ENCODE measurements at places on chromosomes 7 and 10. TPM values are rescaled to one million over a fixed set of nuclear protein-coding genes. Genes with fewer than 3 reads are reported as not detected.

The FIS1 gene
- 1,071 TPM for polyA plus RNA-seq

The SLC18A2 gene
- not detected for polyA plus RNA-seq

The TMEM196 gene
- polyA plus RNA-seq: not detected

The FEZF1 gene
- not detected for polyA plus RNA-seq

DNA sequence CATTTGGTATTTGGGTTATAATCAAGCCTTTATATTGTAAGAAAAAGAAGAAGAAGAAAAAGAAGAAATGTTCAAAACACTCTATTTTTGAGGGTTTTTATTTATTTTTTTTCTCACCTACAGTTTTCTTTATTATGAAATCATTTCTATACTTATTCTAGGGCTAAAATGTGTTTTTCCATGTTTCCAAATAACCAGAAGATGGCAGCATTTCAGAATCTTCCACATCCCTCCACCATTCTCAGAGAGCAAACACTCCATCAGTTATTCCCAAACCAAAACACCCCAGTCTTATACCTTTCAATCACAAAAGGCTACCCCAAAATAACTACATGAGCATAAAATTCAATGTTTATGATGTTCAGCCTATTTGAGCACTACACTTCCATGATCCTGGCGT, 38.7 kb upstream of the PPP1R17 start:
- no peak for DNase-seq
- H3K4me1 ChIP-seq: no peaks in the 10 kb centered on the region
- no peaks in the 10 kb centered on the region for H3K36me3 ChIP-seq
- peaks cover 19% of the 10 kb centered on the region for H3K27me3 ChIP-seq
- no peak overlapping the region for H3K27ac ChIP-seq

DNA sequence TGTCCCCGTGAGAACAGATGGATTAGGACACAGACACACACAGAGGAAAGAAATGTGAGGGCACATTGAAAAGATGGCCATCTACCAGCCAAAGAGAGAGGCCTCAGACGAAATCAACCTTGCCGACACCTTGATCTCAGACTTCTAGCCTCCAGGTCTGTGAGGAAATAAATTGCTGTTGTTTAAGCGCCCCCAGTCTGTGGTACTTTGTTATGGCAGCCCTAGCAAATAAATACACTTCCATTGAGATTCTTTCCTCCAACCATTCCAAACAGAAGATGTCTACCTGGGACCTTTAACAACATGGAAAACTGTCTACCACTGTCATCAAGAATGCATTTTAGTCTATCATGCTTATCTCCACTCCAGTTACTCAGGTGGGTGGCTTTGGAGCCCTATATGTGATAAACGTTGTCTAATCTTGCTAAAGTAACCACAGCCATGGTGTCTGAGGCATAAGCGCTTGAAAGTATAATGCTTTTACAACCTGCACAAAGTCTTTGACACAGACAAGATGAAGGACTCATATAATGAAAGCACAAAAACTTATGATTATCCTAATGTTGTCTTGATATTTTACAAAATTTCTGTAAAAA, 244.3 kb downstream of the MTERF1 start:
- H3K4me1 ChIP-seq: peaks cover 3% of the 10 kb centered on the region
- H3K36me3 ChIP-seq: no peaks in the 10 kb centered on the region
- H3K27ac ChIP-seq: no peak overlapping the region
- DNase-seq: no peak
- no peaks in the 10 kb centered on the region for H3K27me3 ChIP-seq

GRCh38 chr10:34866848-34867247, 51.8 kb upstream of the PARD3 start:
- H3K27me3 ChIP-seq: no peaks in the 10 kb centered on the region
- no peak overlapping the region for H3K27ac ChIP-seq
- H3K4me1 ChIP-seq: no peaks in the 10 kb centered on the region

GRCh38 chr10:131998845-131999681, 17.3 kb upstream of the BNIP3 start:
- H3K4me3 ChIP-seq: no peak overlapping the region
- H3K27ac ChIP-seq: no peak overlapping the region
- no peak for DNase-seq
- H3K27me3 ChIP-seq: no peaks in the 10 kb centered on the region
- no peaks in the 10 kb centered on the region for H3K4me1 ChIP-seq

DNA sequence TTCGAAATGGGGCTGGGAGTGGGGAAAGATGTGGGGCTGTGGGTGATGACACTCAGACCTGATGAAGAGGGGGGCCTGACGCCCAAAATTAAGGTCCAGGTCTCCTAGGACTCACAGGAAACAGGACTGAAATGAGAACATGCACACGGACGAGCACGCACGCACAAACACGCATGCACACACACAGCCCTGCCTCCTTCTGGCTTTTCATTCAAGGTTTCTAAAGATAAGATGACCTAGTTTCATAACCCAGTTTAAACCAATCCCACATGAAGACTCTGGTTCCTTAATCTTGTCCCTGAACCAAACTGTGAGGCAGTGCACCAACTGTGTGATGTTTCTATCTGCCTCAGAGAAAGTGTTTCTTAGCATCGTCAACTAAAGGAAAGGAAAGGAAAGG, 162.0 kb downstream of the DGKI start:
- peaks cover 17% of the 10 kb centered on the region for H3K4me1 ChIP-seq
- H3K27ac ChIP-seq: peak overlapping the region; percentile 70
- DNase-seq: no peak

DNA sequence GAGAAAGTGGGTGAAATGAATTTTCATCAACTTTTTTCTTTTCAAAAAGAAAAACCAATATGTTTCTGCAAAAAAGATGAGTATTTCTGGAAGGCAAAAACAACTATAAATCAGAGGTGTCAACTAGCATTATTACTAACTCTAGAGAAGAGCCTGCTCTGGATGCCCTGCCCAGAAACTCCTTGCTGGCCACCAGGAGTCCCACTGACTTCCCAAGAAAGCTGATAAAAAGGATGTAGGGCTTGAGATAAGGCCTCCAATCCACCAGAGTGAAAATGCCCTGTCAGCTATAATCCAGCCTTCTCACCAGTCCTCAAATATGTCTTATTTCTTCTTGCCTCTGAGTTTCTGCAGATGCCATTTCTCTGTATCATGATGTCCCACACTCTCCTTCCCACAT, 16.7 kb upstream of the FZD1 start:
- DNase-seq: no peak
- no peaks in the 10 kb centered on the region for H3K36me3 ChIP-seq
- H3K27ac ChIP-seq: no peak overlapping the region
- H3K4me3 ChIP-seq: no peak overlapping the region

GRCh38 chr7:144822223-144822622, 13.6 kb downstream of the TPK1 start:
- no peak overlapping the region for H3K4me3 ChIP-seq
- no peaks in the 10 kb centered on the region for H3K36me3 ChIP-seq
- no peaks in the 10 kb centered on the region for H3K27me3 ChIP-seq
- peaks cover 4% of the 10 kb centered on the region for H3K4me1 ChIP-seq
- no peak for DNase-seq

All from SK-N-SH (cell line).